ENCODE measurements at places on chromosomes 4 and X.

DNA sequence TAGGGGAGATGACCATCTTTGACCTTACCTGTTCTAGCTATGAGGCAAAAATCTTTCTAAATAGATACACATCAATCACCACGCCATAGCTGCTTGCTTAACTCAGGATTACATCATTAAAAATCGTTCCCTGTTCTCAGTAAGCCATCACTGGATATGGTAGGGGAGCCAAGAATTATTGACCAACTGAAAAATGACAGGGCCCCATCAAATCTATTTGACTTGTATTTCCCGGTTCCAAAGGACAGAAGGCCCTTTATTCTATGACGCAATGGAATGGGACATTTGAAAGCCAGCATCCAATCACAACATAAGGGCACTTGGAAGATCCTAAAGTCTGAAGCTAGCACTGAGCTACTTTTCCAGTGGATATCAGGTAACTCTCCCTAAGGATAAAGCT, 75.6 kb upstream of the NOCT start:
- no peak for DNase-seq

DNA sequence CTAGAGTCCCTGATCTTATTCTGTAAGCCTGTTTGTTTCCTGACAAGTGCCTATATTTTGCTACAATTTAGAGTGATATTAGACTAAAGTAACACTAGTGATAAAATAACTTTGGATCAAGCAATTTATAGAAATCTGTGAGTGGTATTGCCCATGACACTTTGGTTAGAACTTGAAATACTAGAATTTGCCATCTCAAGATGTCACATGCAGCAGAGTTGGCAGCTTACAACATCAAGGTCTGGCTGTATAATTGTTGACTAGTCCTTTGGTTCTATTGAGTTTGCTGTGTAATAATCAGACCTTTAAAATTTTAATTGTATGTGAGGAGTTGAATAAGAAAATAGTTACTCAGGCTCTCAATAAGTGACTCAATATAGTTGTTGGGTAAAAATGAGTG, 167.1 kb downstream of the RAPGEF2 start:
- DNase-seq: no peak

- no peak for DNase-seq
Measured at GRCh38 chrX:10636337-10636736, 16.0 kb upstream of the MID1 start.

- DNase-seq: no peak
Measured at GRCh38 chrX:153370293-153371055, 30.7 kb downstream of the PNMA6E start.

GRCh38 chr4:78662658-78663057, 111.1 kb downstream of the ANXA3 start:
- DNase-seq: no peak

DNA sequence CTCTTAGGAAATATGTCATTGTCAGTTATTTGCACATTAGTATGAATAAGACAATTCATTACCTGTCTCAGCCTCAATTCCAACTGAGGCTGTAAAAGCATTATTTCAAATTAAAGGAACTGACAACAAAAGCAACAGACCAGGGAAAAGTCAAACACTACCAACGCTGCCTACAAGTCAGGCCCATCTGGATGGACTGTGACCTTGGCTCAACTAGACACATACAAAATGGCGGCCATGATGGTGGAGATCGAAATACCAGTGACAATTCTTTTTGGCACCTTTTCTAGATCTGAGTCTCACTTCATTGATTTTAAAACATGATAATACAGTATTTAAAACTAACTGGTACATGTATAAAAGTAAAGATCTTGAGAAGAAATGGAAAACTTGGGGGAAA, 160.7 kb downstream of the DHX15 start:
- no peak for DNase-seq

DNA sequence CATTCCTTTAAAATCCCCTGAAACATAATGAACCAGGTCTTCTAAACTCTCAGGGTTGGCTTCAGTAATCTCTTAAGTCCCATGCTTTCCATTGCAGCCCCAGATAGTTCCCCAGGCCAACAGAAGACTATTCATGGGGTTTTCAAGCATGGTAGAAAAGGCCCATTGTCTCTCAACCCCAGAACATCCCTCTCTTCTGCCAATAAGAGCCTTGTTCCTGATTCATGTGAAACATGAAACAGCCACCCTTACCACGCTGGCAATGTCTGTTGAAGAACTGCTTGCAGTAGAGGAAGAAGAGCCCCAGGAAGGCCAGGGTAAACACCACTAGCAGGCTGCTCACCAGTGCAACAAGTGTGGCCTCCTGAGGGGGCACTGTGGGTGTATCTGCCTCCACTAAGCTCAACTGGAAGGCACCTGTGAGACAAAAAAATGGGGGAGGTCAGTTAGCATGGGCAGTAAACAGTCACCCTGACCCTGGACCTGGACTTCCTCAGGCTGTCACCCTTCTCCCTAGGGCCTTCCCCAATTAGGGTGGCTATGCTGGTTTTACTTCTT, 36.4 kb downstream of the EDA2R start:
- no peak for DNase-seq

Measured in activated CD4-positive, alpha-beta T cell treated with anti-CD3 and anti-CD28 coated beads, Interleukin-2, amount 10 ng/mL, durations not matched to agents 24 days and 14 days (primary cell).